ENCODE measurements at places on chromosomes 6 and 20.

- DNase-seq: peak; percentile 87
Observed at GRCh38 chr6:26097268-26097875, 10.1 kb downstream of the HFE start.

DNA sequence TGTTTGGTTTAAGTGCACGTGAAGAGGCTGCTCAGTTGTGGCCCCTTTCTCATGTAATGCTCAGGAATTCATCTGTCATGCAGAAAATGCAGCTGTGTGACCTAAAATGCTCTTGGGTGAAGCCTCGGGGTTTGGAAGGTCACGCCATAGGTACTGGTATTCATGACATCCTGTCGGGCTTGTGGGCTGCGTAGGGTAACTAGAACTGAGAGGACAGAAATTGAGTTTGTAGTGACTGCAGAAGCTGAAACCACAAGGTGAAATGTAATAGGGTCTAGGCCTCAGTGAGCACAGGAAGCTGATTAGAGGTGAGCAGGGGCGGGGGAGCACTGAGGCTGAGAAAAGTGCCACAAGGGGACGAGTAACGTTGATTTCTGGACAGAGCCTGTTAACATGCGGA is 128.8 kb downstream of the SOBP start:
- peak; percentile 3 for DNase-seq

GRCh38 chr6:147664092-147664491 is 155.6 kb downstream of the SAMD5 start:
- DNase-seq: no peak

DNA sequence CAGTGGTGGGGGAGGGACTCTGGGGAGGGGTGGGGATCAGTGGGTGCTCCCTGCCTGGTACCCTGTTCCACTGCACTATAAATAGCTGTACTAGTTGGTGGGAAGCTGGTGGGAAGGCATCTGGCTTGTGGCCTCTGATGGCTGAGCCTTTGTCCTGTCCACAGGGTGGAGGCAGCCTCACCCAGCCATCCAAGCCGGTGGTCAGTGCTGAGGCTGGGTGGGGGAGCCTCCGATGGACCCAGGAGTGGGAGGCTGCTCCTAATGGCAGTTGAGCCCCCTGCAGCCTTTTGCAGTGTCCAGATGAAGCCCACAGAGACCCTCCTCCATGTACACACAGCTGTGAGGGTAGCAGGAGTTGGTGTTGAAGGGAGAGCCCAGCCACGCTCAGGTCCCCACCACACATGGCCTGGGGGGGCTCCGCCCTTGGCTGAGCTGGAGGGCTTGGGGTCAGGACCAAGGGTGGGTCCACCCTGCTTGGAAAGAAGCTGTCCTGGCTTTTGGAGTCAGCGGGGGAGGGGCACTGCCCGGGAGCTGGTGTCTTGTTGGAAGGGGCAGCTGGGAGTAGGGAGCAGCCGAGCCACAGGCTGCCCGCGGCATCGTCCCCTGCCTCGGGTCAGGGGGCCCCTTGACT is 2.5 kb downstream of the PPDPF start:
- DNase-seq: no peak

DNA sequence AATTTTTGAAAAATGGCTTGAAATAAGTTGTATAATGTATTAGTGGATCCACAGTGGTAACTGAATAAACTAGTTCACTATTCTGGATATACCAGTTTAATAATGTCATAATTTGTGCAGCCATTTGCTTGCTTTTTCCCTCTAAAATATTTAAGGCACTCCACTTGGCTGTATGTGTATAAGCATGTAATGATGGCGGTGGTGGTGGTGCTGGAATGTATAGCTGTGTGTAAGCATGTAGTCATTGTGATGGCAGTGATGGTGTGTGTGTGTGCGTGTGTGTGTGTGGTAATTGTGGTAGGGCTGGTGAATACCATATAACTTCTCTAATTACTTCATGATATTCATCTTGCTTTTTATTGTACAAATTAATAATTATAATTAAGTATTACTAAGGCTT is 89.2 kb upstream of the HIVEP1 start:
- no peak for DNase-seq

GRCh38 chr20:59829786-59830664 is 103.4 kb downstream of the SYCP2 start:
- DNase-seq: no peak

Data from CD4-positive, alpha-beta T cell (primary cell).